Germinal center (tissue), 1 donor: ENCODE measurements at places on chromosomes 12 and 14.
A peak's percentile ranks its signal among the peaks of the same experiment; 100 is the strongest.

DNA sequence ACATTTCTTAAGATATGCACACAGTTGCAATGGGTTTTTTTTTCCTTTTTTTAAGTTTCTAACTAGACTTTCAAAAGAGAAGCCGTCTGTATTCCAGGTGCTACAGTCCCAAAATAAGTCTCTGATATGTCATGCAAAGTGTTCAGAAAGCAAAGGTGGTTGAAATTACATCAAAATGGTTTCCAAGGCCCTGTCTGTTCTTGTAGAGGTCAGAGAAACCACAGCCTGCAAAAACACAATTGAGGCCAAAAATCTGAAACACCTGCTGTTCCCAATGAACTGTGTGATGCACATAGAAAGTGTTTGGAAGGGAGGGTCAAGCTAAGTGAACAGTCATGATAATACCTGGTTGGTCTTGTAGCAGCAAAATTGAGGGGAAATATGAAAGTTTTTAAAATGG is 91.0 kb downstream of the VRK1 start:
- DNase-seq, result no peak

DNA sequence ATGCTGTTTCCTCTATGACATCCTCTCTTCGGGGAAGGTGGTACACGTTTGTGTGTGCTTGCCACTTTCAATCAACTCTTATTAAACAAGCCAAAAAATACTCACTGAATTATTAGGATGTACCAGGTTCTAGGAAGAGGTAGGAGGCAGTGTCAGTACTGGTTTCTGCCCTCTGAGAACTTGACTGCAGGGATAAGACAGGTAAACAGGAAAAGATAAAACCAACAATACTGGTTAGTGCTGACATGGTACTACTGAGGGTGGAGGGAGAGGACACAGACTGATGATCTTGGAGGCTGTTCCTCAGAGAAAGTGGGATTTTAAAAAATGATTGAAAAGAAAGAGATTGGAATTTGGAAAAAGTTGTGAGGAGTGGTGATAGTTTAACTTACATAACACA is 295.2 kb upstream of the PWP1 start:
- no peak for DNase-seq

- DNase-seq, result peak; percentile 51
Observed at GRCh38 chr14:65332141-65332871, 80.2 kb upstream of the FUT8 start.

- DNase-seq, result no peak
Observed at GRCh38 chr12:111584959-111585358, 14.2 kb downstream of the ATXN2 start.

DNA sequence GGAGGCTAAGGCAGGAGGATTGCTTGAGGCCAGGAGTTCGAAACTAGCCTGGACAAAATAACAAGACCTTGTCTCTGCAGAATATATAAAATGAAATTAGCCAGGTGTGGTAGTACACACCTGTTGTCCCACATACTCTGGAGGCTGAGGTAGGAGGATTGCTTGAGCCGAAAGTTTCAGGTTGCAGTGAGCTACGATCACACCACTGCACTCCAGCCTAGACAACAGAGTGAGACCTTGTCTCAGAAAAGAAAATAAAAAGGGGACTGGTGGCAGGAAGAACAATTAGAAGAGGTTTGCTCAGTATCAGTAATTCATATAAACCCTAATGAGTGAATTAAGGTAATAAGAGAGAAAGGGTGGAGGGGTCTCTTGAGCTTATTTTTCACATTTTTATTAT is 8.0 kb downstream of the PSMA6 start:
- no peak for DNase-seq

DNA sequence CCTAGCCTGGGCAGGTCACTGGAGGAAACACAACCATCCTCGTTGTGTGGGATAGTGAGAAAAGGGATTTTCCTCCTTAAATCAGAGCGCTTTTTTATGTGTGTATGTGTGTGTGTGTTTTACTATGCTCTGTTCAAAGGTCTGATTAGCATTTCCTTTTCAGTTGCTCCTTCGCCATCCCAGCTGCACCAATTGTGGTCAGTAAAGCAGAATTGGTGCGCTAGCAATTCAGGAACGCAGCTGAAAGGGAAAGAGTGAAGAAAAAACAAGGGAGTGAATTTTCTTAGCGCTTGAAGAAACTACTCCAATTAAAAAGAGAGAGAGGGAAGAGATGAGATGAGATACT is 173.3 kb upstream of the PARP11 start:
- no peak for DNase-seq

DNA sequence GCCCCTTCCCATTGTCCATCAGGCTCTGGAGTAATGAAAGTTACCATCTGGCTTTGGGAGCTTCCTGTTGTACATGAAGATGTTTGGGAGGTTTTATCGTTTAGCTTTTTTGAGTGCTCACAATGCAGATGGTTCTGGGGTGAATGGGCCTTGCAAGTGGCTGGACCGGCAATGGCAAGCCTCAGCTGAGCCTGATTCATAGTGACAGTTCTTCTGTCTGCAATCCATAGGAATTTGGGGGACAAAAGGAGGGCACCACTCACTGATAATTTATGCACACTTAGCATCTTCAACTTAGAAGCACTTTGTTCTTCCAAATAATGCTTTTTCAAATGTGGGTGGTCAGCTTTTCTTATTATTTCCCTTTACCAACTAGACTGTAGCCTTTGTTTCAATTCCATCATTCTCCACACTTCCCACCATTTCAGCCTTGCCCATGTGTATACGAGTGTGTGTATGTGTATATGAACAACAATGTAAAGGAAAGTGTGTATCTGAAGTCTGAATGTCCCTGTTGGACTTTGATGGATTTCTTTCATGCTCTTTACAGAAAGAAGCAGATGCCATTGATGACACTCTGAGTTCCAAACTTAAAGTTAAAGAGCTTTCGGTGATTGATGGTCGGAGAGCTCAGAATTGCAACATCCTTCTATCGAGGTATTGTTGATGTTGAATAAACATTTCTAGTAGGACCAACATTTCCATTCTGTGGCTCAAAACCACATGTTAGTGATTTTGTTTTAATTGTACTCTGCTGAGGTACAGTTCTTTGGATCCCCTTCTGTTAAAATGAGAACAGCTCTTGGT is 125.5 kb downstream of the GPR135 start:
- DNase-seq, result no peak

DNA sequence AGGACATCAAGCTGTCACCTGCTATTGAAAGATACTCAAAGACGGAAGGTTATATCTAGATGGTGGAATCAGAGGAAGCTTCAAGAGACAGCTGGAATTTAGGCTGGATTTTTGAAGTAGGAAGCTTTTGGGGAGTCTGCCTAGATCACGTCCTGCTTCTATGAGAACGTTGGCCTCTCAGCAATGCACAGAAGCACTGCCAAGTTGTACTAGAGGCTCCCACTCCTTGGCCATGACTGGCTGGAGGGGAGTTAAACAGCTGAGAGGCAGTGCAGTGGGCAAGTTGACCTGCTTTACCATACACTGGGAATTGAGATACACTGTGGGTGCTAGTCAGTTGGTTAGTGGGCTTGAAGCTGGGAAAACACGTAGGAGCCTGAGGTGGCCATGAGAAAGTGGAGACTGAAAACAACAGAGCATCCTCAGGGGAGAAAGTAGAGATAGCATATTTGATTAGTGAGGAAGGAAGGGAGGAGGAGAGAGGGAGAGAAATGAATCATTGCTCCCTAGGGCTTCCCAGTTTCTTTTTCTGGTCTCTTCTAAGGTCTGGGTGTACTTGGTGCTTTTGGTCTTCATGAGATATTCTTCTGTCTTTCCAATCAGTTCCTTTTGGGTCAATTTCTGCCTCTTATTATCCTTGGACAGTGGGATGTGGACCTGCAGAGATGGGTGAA is 110.8 kb downstream of the EMP1 start:
- DNase-seq, result no peak

GRCh38 chr12:1791104-1791841 is 29.1 kb upstream of the LRTM2 start:
- DNase-seq, result peak; percentile 56

DNA sequence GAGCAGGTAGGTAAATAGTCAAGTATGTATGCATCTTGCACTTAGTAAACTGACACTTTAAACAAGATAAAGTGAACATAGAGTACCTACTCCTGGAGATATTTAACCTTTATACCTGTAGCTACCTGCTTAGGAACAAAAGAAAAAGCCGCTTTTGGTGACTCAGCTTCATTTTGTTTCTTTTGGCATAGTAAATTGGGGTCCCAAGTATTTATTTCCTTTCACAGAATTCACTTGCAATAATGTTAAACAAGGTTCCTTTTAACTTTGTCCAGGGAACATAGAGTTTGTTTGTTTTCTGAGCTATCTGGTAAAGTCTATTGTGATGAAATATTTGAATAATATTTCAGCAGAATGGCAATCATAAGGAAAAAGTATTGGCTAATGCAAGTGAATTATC is 20.0 kb downstream of the SLCO1B3 start:
- DNase-seq, result no peak

DNA sequence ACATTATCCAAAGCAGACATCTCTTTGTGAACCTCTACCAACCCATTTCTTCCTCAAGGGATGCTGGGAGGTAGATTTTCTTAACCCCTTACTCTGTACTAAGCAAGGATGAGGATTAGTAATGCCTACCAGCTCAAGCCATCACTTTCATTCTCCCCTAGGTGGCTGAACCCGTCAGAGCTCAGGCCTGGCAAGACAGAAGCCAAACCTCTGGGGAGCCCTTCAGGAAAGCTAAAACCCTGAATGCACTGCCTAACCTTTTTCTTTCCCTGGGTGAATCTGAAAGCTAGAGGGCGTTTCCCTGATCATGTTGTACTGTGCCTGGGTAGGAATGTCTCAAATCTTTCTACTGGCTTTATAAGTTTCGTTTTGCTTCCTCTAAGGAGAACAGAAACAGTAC is 617.3 kb downstream of the RPL10L start:
- no peak for DNase-seq

- no peak for DNase-seq
Observed at GRCh38 chr12:68903511-68903910, 29.5 kb downstream of the CPM start.

- DNase-seq, result no peak
Observed at GRCh38 chr12:53532524-53533445, 25.5 kb upstream of the NPFF start.

DNA sequence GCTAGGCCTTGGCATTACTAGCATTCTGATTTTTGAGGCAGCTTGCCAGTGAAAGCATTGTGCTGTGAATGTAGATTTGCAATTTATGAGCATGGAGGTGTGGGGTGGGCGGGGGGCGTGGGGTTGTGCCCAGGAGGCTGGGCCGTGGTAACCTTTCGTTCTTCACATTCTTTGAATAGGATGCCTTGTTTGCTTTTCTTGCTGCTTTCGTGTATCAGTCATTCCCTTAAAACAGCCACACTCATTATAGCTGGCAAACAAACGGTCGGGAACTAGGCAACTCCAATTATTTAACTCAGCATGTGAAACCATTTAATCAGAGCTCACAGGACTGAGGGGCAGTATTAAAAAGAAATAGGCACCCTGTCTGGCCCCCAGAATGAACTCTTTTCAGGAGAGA is 115.9 kb upstream of the PELI2 start:
- no peak for DNase-seq

- DNase-seq, result no peak
Observed at GRCh38 chr12:116878567-116879508, 2.4 kb downstream of the HRK start.

DNA sequence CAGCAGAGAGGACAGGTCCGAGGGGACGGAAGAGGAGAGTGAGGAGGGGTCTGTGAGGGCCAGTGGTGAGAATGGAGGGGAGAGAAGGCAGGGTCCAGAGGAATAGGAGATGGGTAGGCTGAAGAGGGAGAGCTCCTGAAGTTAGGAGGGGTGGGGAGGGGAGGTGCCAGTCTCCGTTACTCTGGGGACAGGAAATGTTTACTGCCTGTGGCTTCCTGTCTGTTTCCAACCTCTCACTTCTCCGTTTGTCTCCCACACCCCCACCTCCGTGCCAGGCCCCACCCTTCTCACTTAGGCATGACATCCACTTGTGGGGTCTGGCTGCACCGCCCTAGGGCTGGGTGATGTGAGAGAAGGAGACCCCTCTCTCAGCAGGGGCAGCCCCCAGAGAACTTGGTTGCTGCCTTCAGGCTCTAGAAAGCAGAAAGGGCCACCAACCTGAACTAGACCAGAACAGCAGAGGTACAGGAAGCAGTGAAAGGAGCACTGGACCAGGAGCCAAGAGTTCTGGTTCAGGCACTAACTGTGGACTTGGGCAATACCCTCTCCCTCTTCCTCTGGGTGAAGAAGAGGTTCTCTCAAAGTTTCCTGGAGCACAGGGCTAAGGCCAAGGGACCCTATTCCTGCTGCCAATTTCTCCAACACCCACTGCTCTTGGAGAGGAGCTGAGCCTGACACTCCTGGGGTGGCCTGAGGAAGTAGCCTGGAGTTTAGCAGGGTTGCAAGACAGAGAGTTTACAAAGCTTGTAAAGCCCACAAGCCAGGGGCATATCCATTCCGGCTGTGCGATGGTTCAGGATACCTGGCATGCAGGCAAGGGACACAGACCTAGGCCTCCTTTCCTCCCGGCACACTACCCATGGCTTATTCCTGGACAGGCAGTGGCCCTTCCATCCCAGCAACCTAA is 5.5 kb downstream of the ITGA5 start:
- peak; percentile 50 for DNase-seq
